M059J (cell line): ENCODE measurements at places on chromosomes 5 and 9.

GRCh38 chr9:87713988-87714330 is 12.0 kb upstream of the CTSL start:
- no peak for DNase-seq

GRCh38 chr5:35709688-35710087 is 92.0 kb downstream of the SPEF2 start:
- DNase-seq = no peak

DNA sequence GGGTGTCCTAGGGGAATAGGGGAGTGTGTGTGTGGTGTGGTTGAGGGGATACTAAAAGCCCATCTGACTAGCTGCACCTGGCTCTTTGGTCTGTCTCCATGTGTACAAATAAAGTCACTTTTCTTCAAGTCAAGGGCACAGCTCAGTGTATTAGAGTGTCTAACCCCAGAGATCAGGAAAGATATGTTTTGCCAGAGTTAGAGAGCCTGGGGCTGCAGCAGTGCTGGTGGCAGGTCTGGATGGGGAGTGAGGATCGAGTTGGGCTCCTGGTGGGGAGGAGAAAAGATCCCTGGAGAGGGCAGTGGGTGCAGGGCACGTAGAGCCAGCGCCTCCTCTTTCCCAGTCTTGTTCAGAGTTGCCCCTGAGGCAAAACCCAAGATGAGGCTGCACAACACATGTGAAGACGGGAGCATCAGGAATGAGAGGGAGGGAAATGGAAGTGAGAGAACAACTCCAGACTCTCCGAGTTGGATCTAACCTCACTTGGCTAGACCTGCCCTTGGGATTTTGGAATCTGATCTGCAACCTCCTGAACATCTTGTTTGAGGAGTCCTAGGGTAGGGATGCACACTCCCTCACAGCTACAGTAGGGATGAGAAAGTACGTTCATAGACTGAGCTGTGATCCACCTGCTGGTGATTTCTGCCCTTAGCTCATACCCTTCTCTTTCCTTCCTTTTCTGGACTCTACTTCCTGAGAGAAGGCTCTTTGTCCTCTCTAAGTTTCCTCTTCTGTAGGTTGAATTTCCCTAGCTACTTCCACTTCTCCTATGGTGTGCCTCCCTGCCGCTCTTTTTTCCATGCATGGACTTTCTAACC is 309.9 kb downstream of the ZSWIM6 start:
- DNase-seq = no peak

DNA sequence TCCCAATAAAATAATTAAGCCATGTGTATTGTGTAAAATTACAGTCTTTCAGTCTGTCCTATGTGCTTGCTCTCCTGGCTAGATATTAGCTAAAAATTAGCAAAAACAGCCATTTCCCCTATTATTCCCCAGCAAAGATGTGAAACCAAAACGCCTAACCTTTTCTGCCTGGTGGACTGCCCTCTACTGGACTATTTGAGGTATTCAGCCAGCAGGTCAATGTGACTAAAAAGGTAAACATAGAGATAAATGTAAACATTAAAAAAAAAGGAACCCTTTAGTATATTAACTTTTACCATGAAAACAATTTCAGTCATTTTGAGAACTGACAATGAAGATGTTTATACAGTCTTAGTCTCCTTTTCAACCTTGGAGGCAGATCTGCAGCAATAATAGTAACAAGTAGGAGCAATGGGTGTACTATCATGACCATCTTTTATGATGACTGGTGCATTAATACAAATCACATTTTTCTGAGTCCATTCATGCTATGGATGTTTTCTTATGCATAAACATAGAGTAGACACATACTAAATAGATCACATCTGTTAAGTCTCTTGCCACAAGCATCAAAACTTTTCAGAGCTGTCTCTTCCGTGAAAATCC is 10.1 kb downstream of the ATG12 start:
- DNase-seq = no peak

DNA sequence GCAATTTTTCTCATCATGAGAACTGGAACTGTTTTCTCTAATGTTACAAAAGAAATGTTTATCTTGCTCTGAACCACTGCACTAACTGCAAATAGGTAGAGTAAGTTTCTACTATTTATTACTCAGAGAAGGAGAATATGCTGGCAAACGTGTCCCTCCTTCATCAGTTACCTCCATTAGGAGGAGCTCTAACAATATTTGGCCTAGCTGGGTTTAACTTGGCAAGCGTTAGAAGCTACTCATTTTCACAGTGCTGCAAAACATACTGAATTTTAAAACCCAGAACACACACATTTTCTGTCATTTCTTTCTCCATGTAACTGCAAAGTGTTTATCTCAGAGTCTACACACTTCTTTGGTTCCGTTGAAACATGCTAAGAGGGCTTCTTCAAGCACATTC is 101.0 kb upstream of the GABRG2 start:
- DNase-seq = no peak
